ENCODE measurements at places on chromosomes 2 and 18.
A peak's percentile ranks its signal among the peaks of the same experiment; 100 is the strongest.

DNA sequence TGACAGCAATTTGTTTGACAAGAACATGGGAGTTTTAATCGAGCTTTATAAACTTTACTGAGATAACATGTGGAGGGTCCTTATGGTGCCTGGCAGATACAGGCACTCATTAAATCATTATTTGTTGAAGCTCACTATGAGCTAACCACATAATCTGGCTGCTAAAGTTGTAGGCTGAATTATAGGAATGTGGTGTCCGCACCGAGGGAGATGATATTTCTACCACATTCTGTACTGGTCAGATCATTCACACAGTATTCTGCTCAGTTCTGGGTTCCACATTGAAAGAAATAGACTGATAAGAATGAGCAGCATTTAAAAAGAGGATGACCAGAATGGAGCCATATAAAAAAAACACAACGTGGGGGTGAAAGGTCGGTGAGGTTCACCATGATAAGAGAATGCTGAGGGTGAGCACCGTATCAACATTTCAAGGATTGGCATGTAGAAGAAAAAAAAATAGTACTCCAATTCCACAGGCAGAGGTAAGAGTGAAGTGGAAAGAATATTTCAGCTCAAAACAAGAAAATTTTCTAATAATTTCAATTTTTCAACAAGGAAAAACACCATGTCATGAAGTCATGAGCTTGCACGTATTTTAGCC lies 54.4 kb downstream of the TMEFF2 start:
- no peak for DNase-seq

DNA sequence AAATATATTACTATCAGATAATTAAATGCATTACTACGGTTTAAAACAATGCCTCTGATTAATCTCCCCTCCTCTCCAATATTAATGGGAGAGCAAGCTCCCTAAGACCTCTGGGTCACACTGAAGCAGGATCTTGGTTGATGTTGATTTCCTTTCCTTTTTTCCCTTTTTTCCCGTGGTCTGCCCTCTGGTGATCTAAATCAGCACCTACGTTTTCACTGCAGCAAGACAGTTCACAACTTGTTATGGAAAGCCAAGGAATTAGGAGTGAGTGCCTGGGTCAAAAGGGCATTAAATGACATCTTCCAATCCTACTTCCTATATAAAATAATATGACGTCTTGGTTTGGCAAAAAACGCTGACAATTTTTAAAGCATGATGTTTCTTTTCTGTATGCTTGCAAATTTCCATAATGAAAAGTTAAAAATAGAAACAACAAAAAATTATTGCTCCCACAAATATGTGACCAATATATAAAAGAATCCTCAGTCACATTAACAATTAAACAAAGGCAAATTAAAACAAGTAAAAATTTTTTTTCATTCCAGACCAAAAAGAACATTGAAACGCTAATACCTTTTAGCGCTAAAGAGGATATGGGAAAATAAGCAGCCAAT lies 7.9 kb upstream of the CFAP36 start:
- peak; percentile 58 for DNase-seq

DNA sequence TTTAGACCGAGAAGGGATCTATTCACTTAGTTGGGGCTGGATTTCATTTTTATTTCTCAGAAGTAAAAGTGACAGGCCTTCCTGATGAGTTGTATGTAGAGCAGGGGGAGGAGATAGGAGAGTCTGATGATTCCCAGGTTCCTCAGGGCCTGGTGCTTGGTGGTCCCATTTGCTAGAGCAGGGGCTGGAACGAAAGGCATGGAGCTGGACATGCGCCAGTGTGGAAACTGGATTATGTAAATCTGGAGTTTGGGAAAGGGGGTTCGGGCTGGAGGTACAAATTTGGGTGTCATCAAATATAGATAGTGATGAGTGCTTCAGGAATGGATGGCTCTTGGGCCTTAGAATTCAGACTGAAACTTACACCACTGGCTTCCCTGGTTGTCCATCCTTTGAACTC lies 27.5 kb downstream of the GNLY start:
- DNase-seq: no peak

GRCh38 chr2:29079887-29080286 lies 5.6 kb upstream of the PCARE start:
- no peak for DNase-seq

GRCh38 chr2:54855434-54855833 lies 132.0 kb downstream of the EML6 start:
- no peak for DNase-seq

GRCh38 chr2:219021591-219021990 lies 19.7 kb downstream of the CFAP65 start:
- no peak for DNase-seq

- no peak for DNase-seq
These were observed 286.3 kb downstream of the BCL11A start for GRCh38 chr2:60267122-60267521.

- DNase-seq: no peak
These were observed 70.7 kb upstream of the SERPINE2 start for GRCh38 chr2:224109751-224110150.

GRCh38 chr2:126774761-126775160 lies 118.8 kb downstream of the GYPC start:
- no peak for DNase-seq

DNA sequence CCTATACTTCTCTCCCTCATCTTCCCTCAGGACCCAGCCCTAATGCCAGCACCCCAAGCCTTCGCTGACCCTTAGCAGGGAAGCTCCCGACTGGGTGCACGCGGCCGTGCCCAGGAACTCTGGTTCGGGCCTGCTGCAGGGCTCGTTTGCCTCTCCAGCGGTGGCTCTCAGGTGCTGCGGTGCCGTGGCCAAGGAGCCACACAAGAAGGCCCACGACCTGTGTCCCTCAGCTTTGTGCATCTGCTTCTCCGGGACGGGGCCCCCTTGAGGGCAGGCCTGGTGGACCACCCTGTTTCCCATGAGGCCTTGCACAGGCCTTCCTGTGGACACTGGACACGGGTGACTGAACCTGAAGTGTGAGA lies 17.7 kb downstream of the BOK start:
- no peak for DNase-seq

- no peak for DNase-seq
These were observed 73.7 kb downstream of the CTIF start for GRCh38 chr18:48612511-48612910.

All from foreskin keratinocyte (primary cell).